ENCODE measurements at places on chromosomes 1 and 21. TPM values are rescaled to one million over a fixed set of nuclear protein-coding genes. Genes with fewer than 3 reads are reported as not detected.

RGS1 gene
- 63.6 TPM for total RNA-seq

CELA3A gene
- total RNA-seq: not detected

VASH2 gene
- 0.31 TPM for total RNA-seq

ARHGAP29 gene
- total RNA-seq: 91.0 TPM

PLA2G2F gene
- total RNA-seq: not detected

NEGR1 gene
- 50.8 TPM for total RNA-seq
